ENCODE measurements at places on chromosomes 12 and 14.

GRCh38 chr14:99461411-99462085 is 19.1 kb downstream of the SETD3 start:
- no peak for DNase-seq

DNA sequence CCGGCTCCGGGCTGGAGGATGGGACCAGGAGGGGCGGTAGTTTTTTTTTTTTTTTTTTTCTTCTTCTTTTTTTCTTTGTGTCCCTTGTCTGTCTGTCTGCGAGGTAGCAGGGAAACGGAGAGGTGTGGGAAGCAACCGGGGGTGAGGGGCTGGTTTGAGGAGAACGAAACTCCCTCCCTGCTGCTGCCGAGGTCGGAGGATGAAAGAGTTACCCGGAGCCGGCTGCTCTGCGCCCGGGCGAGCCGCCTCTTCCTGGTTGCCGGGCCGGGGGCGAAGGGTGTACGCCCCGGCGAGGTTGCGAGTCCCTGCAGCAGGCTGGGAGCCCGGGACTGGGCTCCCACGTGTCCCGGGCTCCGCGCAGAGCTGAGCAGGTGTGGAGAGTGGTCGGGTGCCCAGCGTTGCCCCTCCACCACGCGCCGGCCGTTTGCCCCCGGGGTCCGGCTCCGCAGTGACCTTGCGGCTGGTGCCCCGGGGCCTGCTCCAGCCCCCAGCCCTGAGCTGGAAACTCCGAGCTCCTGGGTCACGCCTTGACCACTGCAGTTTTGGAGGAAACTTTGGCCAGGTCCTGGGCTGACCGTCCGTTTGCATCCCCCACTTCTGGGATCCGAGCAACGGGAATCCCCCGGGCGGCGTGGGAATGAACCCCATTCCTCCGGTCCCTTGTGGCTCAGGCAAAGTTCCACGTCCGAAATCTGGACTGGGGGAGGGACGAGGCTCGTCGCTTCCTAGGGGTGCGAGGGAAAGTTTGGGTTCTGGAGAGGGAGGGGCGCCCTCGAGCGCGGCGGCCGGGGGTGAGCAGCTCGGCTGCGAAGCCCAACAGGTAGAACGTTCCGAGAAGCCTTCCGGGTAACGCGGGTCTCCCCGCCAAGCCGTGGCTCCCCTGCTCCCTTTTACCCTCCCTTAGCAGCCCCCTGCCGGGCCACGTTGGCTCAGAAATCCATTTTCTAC is 1.3 kb downstream of the CHST11 start:
- no peak for DNase-seq

- no peak for DNase-seq
Measured at GRCh38 chr14:88628462-88628861, 65.6 kb downstream of the ZC3H14 start.

DNA sequence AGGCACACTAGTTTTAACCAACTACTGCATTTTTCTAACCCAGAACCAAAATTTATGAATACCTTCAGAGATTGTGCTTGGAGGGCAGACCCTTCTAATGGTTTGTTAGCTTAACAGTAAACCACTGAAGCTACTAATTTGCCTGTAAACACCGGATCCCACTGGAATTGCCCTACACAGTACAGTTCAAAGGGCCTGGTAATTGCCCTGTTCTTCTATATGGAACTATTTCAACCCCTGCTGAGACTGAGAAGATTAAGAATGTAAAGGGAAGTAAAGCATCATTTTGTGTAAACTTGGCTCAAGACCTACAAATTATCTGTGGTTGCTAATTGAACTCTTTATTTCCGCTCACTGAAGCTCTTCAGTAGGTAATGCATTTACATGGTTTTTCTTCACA is 468.1 kb downstream of the NPAS3 start:
- no peak for DNase-seq

DNA sequence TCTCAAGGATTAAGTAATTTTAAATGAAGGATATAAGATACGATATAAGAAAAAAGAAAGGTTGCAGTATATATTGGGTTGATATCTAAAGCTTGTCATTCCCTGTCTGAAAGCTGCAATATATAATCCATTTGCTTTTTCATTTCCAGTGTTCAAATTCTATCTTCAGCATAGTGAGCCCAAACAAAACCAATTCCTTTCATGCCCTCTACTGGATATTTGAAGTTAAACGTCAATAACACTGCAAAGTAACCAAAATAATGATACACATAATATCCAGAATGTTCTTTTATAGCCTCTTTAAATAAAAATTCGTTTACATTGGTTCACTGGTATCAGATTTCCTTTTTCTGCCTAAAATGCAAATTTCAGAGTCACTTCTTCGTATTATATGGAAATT is 64.5 kb upstream of the DAAM1 start:
- no peak for DNase-seq

DNA sequence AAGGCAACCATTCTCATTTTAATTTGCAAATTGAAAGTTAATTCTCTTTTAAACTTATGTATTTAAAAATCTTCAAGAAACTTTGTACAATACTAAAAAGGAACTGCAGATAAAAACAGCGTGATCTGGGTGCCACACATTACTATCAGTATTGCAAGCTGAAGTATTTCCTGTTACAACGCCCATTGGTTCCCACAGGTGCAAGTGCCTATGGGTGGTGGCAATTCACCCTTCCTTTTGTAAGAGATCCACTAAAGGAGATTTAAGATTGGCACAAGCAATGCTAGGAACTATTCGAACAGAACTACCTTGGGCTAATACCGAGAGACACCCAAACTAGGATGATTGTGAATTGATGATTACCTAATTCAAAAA is 13.2 kb downstream of the TAOK3 start:
- no peak for DNase-seq

- no peak for DNase-seq
Measured at GRCh38 chr12:93602897-93603668, 30.6 kb downstream of the SOCS2 start.

- no peak for DNase-seq
Measured at GRCh38 chr12:47028186-47028585, 51.2 kb upstream of the PCED1B start.

DNA sequence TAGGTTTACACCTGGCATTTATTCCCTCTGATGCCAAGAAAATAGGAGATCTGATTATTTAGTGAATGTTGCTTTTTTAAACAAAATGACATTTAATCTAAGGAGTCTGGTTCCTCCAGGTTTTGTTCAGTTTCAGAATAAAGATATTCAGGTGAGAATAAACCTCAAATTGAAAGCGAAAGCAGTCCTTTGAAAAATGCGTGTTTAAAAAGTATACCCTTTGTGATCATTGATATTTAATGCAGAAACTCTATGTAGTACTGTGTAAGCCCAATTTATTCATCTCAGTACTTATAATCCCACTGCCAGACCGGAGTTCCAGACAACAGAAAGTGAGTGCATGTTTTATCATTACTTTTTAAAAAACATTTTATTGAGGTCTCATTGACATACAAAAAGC is 210.2 kb downstream of the KCNC2 start:
- DNase-seq = no peak

All from NCI-H1048 (cell line).